ENCODE measurements at places on chromosomes 7 and 10.

GRCh38 chr10:77984986-77985385 lies 44.3 kb downstream of the POLR3A start:
- no peak for DNase-seq

DNA sequence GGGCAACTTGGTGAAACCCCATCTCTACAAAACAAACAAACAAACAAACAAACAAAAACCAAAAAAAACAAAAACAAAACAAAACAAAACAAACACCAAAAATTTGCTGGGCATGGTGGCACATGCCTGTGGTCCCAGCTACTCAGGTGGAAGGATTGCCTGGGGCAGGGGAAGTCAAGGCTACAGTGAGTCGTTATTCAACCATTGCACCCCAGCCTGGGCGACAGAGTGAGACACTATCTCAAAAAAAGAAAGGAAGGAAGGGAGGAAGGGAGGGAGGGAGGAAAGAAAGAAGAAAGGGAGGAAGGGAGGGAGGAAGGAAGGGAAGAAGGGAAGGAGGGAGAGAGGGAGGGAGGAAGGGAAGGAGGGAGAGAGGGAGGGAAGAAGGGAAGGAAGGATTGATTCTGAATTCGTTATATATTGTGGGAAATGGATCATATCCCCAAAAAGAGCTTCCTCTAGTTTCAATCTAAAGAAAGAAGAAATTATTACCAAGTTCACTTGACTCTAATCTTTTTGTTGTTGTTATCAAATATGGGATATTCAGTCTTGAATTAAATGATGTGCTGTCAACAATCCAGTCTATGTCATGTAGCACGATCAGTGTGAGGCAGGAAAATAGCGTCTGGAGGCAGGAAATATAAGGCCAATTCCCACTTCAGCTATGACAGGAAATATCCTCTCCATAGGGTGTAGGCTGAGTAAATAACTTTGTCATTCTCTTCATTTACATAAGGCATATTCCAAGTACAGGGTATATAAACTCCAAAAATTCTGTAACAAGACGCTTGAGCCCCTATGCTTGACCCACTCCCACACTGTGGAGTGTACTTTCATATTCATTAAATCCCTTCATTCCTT lies 26.2 kb upstream of the TRIM24 start:
- DNase-seq = no peak

- no peak for DNase-seq
Observed at GRCh38 chr10:1186683-1186990, 130.5 kb downstream of the WDR37 start.

GRCh38 chr10:105742184-105742583 lies 1101.1 kb downstream of the SORCS3 start:
- no peak for DNase-seq

GRCh38 chr10:124458473-124458872 lies 3.1 kb upstream of the LHPP start:
- DNase-seq = no peak

DNA sequence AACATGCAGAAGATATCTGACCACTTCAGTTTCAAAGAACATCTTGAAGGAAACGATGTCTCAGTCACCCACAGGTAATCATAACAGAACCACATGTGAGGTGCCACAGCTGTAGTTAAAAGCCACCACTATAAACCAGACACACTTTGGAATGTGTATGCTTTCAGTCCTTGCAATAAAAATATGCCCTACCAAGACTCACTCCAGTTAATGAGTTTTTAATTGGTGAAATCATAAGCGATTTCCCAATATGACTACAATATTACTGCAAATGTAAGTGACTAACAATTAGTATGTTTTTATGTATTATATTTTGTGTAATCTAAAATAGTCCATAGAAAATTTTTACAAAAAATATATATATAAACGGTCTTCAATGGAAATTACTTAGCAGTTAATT lies 428.2 kb downstream of the PARD3 start:
- no peak for DNase-seq

DNA sequence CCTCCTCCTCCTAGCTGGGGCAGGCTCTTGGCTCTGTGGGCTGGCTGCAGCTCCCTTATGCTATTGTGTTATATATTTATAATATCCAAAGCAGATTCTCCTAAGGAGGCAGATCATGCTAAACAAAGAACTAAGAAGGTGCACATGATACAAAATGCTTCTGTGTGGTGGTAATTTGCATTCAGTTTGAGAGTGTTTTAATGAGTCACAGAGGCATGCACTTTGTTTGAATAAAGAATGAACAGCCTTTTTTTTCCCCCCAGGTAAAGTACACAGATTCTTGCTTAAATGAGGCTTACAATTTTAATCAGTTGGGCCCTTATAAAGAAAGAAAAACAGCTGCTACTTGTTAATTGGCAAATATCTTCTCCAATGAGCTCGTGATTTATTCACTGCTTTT lies 95.0 kb downstream of the FANK1 start:
- DNase-seq = no peak

DNA sequence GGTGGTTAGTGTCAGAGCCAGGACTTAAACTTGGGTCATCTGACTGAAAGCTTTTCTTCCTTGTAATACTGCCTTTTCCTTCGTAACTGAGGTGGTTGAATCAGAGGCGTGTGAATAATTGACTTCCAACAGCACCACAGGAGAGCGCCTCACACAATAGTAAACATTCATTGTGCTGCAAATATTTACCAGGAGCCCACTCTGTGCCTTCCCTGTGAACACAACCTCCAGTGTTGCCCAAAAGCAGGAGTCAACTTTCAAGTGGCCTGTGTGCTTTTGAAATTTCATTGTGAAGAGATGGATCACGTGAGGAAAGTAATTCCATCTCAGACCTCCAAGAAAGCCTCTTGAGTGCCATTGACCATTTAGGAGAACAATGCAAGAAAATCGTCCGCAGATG lies 60.2 kb downstream of the ADRA2A start:
- DNase-seq = no peak

- no peak for DNase-seq
Observed at GRCh38 chr7:150927956-150928344, 50.2 kb downstream of the KCNH2 start.

- no peak for DNase-seq
Observed at GRCh38 chr10:36023939-36024338, 381.8 kb upstream of the FZD8 start.

GRCh38 chr10:29895456-29895855 lies 163.9 kb downstream of the JCAD start:
- no peak for DNase-seq

DNA sequence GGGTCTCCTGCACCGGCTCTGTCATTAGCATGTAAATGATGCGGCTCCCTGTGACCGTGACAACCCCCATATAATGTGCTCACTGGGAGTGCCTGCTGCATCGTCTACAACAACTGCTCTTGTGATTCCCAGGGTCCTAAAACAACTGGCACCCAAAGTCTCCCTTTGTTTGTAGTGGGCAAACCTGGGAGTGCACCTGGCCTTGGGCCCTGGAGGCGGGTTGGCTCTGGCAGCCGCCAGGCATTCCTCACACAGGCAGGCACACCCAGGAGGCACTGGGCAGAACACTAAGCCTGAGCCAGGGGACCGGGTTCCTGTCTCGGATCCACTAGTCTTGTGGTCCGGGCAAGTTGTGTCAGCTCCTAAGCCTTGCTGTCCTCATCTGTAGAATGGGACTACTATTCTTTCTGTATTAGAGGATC lies 115.5 kb upstream of the GPR26 start:
- DNase-seq = no peak

DNA sequence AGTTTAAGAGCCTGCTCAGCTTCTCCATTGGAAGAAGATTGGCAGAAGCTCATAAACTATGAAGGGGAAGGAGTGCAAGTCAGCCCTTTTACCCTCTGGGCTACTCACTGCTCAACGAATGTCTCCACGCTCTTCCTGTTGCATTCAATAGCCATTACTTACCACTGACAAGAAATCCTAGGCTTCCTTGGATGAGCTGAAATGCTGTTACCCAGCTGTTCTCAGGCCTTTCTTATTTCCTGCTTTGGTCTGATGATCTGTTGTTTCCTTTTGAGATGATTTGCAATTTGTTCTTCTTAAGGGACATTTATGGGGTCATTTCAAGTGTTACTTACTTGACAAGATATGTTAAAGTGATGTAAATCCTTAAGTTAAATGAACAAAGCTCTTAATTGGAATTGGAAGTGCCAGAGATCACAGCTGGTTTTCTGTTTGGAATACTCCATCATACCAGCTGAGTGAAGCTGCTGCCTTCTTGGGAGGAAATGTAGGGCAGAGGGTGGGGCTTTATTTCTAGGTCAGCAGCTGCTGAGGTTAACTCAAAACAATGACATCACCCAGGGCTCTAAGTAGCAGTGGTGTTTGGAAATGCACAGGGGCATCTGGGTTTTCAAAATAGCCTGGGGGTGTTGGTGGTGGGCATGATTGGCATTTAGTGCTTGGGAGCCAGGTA lies 170.0 kb downstream of the PRKCQ start:
- no peak for DNase-seq

DNA sequence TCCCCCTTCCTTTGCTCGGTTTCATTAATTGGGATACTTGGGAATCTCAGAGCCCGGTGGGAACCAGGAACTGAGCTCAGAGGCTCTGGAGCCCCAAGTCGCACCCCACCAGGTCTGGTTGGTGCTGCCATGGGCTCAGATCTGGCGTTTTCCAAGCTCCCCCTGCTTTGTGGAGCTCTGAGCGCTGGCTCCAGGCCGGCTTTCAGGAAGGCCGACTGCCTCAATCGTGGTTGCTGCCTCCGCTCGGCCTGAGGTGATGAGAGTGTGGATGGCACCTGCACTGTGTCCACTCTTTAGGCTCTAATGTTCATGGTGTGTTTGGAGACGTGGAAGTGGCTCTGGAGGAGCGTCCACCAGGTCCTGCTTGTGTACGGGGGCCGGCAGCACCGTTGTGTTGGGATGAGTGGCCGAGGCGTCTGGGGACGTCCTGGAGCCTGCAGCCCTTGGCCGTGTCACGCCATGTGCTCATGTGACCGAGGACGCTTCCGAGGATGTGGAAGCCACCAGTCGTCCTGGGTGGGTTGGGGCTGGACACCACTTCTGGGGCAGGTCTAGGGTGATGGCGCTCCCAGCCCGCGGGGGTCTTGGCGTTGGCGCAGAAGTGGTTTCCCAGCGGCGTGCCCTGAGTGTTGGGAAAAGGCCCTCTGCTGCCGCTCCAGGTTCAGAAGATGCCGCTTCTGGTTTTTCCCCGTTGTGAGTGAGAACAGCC lies 8.2 kb downstream of the INPP5A start:
- no peak for DNase-seq

DNA sequence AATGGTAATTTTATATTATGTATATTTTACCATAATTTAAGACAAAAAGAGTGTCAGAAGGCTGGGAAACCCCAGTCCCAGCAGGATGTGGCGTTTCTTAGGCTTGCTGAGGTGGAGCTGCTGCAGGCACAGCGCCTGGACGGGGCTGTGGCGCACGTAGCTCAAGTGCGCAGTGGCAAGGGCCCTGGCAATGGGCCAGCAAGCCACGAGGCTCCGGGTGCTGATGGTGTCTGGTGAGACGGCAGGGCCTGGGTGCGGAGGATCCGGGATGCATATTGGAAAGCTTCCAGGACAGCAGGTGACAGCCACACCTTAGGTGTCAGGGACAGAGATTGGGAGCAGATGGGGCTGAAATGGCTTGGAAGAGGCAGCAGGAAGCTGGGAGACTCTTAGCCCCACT lies 37.2 kb downstream of the CLEC2L start:
- no peak for DNase-seq

GRCh38 chr10:79399223-79399831 lies 46.1 kb downstream of the ZCCHC24 start:
- DNase-seq = no peak

All from stimulated activated CD8-positive, alpha-beta memory T cell treated with anti-CD3 and anti-CD28 coated beads, Interleukin-2, amount 100 ng/mL, for 48 hours (primary cell).